ENCODE measurements at places on chromosomes 5 and 9. TPM values are rescaled to one million over a fixed set of nuclear protein-coding genes. Genes with fewer than 3 reads are reported as not detected.

Gene SOHLH1
- total RNA-seq: not detected

Gene EQTN
- total RNA-seq: not detected

Gene SHB
- total RNA-seq: 27.4 TPM

Gene C5orf52
- total RNA-seq: not detected

Gene ACSL6
- 0.06 TPM for total RNA-seq

Gene LHX2
- total RNA-seq: 11.9 TPM

Gene SLC28A3
- total RNA-seq: 0.06 TPM

Gene GLT6D1
- not detected for total RNA-seq

Gene PRSS3
- 15.2 TPM for total RNA-seq

Gene RPL7A
- total RNA-seq: 4,992 TPM

Gene PLPP7
- 5.4 TPM for total RNA-seq

Gene GABRA1
- 9.7 TPM for total RNA-seq

Gene CDH6
- total RNA-seq: 0.15 TPM

Gene NME5
- 0.29 TPM for total RNA-seq

Gene BBLN
- total RNA-seq: 122 TPM

Gene CARTPT
- not detected for total RNA-seq

Gene PCDHA5
- 0.39 TPM for total RNA-seq

Gene INSYN2B
- 5.6 TPM for total RNA-seq

Measured in Daoy (cell line).